Naive B cell (primary cell): ENCODE measurements at places on chromosomes 5 and 9.

DNA sequence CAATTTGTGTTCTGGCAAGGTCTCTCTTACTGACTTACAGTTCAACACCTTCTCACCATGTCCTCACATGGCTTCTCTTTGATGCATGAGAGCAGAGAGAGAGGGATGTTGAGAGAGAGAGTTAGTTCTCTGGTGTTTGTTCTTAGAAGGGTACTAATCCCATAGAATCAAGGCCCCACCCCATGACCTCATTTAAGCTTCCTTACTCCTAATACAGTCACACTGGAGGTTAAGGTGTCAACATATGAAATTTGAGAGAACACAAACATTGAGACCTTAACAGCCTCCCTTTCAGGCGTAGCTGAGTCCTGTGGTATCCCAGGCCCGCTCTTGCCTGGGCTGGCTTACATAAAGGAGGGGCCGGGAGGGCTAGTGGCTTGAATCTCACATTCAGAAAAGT is 10.6 kb upstream of the SEMA6A start:
- H3K27me3 ChIP-seq = peaks cover 42% of the 10 kb centered on the region
- H3K36me3 ChIP-seq = no peaks in the 10 kb centered on the region
- no peak overlapping the region for H3K4me3 ChIP-seq
- no peak for DNase-seq
- H3K4me1 ChIP-seq = no peaks in the 10 kb centered on the region
- no peak overlapping the region for H3K27ac ChIP-seq

GRCh38 chr5:166594567-166594966 is 1696.9 kb upstream of the WWC1 start:
- DNase-seq = no peak
- H3K4me1 ChIP-seq = no peaks in the 10 kb centered on the region
- no peaks in the 10 kb centered on the region for H3K36me3 ChIP-seq
- H3K27me3 ChIP-seq = no peaks in the 10 kb centered on the region

DNA sequence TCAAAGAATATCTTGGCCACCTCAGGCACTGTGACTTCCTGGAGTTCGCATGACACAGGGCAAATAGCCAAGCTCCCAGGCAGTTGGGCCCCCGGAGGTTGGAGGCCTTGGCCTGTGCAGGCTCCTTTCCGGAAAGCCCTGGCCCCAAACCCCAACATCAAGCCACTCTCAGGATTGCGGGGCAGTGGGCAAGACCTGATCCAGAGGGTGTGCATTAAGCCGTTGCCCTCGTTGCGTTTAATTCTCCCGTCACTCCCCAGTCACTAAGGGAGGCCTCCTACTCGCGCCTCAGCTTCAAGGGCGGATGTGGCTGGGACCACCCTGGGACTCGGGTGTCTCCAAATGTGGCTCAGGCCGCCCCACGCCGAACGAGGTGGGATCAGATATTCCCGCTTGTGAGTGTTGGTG is 60.1 kb downstream of the TMEM174 start:
- peaks cover 9% of the 10 kb centered on the region for H3K4me1 ChIP-seq
- H3K27me3 ChIP-seq = peaks cover 83% of the 10 kb centered on the region
- no peaks in the 10 kb centered on the region for H3K36me3 ChIP-seq
- DNase-seq = no peak
- peak overlapping the region; percentile 68 for H3K4me3 ChIP-seq

DNA sequence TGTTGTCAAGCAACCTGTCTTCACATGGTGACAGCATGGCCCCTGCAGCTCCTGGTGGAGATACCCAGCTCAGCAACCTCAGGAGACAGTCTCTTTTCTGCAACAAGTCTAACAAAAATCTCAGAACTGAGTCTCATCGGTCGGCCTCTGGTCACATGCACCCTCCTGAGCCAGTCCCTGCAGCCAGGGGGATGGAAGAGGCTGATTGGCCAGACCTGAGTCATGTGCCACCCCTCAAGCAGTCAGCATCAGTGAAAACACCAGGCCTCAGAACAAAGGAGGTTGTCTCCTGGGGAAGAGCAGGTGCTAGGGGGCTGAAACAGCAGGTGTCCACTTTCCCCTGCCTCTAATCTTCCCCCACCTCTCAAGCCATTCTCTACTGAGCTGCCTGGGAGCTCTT is 54.4 kb downstream of the SMIM23 start:
- DNase-seq = no peak
- no peak overlapping the region for H3K27ac ChIP-seq
- no peak overlapping the region for H3K4me3 ChIP-seq
- peaks cover 3% of the 10 kb centered on the region for H3K4me1 ChIP-seq
- H3K36me3 ChIP-seq = peaks cover 15% of the 10 kb centered on the region

GRCh38 chr9:131284856-131285255 is 4.7 kb upstream of the PLPP7 start:
- no peak overlapping the region for H3K27ac ChIP-seq
- H3K4me1 ChIP-seq = peaks cover 10% of the 10 kb centered on the region
- H3K27me3 ChIP-seq = peaks cover 6% of the 10 kb centered on the region
- H3K4me3 ChIP-seq = no peak overlapping the region
- no peak for DNase-seq
- no peaks in the 10 kb centered on the region for H3K36me3 ChIP-seq

DNA sequence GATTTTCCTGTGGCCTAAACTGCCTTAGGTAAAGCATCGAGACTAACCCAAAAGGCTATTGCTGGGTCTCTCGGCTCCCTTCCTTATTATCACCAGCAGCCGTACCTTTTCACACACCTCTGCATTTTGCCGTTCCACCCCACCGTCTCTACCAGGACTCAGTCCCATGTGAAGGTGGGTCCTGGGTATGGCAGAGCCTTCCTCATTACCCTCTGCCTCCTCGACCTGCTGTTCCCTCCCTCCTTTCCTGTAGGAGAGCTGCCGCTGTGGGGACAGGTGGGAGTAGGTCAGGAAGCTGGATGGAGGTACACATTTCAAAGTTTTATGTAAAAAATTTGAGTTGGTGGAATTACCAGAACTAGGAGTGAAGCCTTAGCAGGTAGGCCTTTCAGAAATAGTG is 1.8 kb downstream of the CCL28 start:
- no peaks in the 10 kb centered on the region for H3K27me3 ChIP-seq
- DNase-seq = no peak
- H3K4me1 ChIP-seq = no peaks in the 10 kb centered on the region
- H3K4me3 ChIP-seq = no peak overlapping the region

DNA sequence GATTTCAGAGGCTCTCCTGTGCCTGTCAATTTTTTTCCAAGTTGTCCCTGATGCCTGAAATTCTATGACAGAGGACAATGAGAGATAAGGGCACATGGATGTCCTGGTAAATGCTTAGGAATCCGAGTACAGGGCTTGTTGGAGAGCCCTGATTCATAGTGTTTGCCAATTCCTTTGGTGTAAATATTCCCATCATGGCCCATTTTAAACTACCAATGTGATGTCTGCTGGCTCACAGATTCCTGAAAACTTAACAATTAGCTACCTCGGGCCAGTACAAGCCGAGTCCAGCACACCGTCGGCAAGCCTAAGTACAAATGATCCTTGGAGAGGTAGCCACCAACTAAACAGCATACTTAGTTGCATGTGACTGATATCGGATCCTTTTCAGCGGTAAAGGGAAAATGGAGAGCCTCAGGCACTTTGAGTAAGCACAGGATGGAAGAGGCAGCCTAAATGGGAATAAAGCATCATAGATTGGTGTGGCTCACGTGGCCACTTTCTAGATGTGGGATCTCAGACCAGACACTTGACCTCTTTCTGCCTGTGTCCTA is 3.6 kb downstream of the ITK start:
- DNase-seq = no peak
- no peak overlapping the region for H3K4me3 ChIP-seq
- no peak overlapping the region for H3K27ac ChIP-seq
- H3K36me3 ChIP-seq = no peaks in the 10 kb centered on the region
- H3K4me1 ChIP-seq = no peaks in the 10 kb centered on the region

DNA sequence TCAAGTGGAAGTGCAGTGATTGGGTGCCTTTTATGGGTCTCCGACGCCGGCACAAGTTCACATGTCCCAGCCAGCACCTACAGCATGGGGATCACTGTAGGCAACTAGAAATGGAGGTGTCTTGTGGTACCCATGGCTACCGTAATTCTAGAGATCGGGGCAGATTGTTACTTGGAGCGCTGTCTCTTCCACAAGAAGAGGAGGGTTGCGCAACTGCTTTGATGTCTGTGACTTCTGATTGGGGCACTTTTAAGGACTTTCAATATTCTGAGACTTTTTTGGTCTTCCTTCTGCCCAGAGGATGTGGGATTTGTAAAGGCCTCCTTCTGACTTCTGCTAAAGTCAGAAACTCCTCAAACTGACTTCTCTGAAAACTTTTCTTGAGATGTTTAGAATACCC is 41.9 kb downstream of the GLRX start:
- H3K4me1 ChIP-seq = peaks cover 4% of the 10 kb centered on the region
- H3K27ac ChIP-seq = no peak overlapping the region
- H3K4me3 ChIP-seq = no peak overlapping the region
- H3K36me3 ChIP-seq = no peaks in the 10 kb centered on the region

GRCh38 chr9:109017061-109017460 is 3.8 kb upstream of the CTNNAL1 start:
- DNase-seq = no peak
- H3K4me3 ChIP-seq = no peak overlapping the region
- H3K4me1 ChIP-seq = peaks cover 12% of the 10 kb centered on the region

DNA sequence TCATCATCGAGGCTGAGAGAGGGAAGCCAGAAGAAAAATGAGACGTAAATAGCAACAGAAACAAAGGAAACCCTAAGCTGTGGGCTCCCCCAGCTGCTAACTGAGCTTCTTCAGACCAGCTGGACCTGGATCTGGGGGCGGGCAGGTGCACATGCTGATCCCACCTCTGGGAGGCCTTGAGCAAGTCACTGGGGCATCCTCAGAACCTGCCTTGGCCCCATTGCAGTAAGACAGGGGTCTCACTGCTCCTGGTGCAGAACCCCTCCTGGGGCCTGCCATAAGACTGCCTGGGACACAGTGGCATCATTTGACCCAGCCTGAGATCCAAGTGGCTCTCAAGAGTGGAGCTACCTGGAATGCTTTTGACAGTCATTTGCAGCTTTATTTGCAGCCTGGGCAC is 77.4 kb downstream of the PHF2 start:
- DNase-seq = no peak
- H3K27me3 ChIP-seq = no peaks in the 10 kb centered on the region
- peaks cover 3% of the 10 kb centered on the region for H3K36me3 ChIP-seq
- no peak overlapping the region for H3K27ac ChIP-seq
- H3K4me1 ChIP-seq = no peaks in the 10 kb centered on the region
- H3K4me3 ChIP-seq = no peak overlapping the region

DNA sequence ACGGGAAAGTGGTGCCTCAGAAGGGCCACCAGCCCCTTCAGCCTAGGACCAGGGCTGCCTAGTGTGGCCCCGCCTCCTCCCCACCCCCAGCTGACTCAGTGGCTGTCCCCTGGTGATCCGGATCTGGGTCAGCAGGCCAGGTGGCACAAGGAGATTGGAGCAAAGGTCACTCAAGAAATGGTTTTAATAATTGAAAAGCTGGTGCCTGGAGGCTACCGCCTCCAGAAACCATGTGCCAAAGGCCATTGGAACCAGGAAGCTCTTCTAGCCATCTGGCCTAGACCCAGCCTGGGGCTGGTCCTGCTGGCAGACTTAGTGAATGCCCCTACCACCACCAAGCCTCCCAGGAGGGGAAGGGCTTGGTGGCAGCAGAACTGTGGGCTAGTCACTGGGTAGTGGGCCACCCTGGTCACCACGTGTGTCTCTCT is 1.5 kb downstream of the ST6GALNAC4 start:
- peaks cover 9% of the 10 kb centered on the region for H3K36me3 ChIP-seq
- H3K4me3 ChIP-seq = peak overlapping the region; percentile 96
- no peaks in the 10 kb centered on the region for H3K27me3 ChIP-seq
- H3K27ac ChIP-seq = peak overlapping the region; percentile 96
- H3K4me1 ChIP-seq = peaks cover 76% of the 10 kb centered on the region
- no peak for DNase-seq

DNA sequence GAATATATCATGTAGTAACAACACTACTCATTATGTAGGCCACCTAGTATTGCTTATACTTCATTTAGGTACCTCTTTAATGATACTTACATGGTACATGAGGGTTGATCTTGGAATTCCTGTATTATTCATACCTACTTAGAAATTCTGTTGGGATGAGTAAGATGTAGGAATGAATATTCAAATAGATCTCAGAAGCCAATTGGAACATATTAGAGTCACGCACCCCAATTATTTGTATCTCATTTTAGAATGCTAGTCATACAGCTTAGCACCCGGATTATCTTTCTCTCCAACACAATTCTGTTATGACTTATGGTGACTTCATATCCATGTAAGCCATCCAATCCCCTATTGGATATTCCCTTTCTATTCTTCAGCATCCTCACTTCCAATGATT is 106.7 kb upstream of the SH3GL2 start:
- no peak overlapping the region for H3K4me3 ChIP-seq
- H3K36me3 ChIP-seq = no peaks in the 10 kb centered on the region
- no peaks in the 10 kb centered on the region for H3K4me1 ChIP-seq

DNA sequence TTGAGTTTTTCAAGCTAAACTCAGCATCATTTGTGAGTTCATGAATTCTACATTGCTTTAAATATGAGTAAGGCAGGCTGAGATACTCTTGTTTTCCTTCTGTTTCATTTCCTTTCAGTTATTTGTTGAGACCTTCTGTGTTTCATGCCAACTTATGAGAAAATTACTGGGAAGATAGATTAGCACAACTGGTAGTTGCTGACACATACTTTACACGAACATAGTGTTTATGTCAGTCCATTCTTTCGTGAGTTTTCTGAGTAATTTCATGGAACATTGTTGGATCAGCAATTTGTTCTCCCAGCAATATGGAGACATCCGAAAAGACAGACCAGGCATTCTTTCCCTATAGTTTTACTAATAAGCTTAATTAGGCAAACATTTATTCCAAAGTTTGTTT is 102.0 kb upstream of the SMC5 start:
- no peaks in the 10 kb centered on the region for H3K36me3 ChIP-seq
- H3K4me3 ChIP-seq = no peak overlapping the region
- H3K27ac ChIP-seq = no peak overlapping the region

GRCh38 chr5:122029818-122030217 is 48.2 kb downstream of the LOX start:
- no peaks in the 10 kb centered on the region for H3K27me3 ChIP-seq
- H3K27ac ChIP-seq = no peak overlapping the region
- DNase-seq = no peak
- no peak overlapping the region for H3K4me3 ChIP-seq
- H3K36me3 ChIP-seq = peaks cover 6% of the 10 kb centered on the region

DNA sequence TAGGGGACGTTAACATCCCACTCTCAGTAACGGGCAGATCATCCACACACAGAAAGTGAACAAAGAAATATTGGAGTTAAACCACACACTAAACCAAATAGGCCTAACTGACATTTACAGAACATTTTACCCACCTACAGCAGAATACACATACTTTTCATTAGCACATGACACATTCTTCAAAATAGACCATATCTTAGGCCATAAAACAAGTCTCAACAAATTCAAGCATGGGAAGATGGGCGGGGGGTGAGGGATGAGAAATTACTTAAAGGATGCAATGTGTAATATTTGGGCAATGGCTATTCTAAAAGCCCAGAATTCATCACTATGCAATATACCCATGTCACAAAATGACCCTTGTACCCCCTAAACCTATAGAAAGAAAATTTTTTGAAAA is 226.2 kb downstream of the ATPSCKMT start:
- H3K4me3 ChIP-seq = no peak overlapping the region
- H3K27me3 ChIP-seq = no peaks in the 10 kb centered on the region
- DNase-seq = no peak
- H3K4me1 ChIP-seq = no peaks in the 10 kb centered on the region

GRCh38 chr5:82274343-82275211 is 3.6 kb downstream of the RPS23 start:
- H3K4me1 ChIP-seq = peaks cover 59% of the 10 kb centered on the region
- no peaks in the 10 kb centered on the region for H3K27me3 ChIP-seq
- H3K36me3 ChIP-seq = peaks cover 28% of the 10 kb centered on the region
- no peak for DNase-seq
- H3K4me3 ChIP-seq = no peak overlapping the region
- H3K27ac ChIP-seq = no peak overlapping the region
